SK-N-SH (cell line): ENCODE measurements at places on chromosomes 11 and 22.

DNA sequence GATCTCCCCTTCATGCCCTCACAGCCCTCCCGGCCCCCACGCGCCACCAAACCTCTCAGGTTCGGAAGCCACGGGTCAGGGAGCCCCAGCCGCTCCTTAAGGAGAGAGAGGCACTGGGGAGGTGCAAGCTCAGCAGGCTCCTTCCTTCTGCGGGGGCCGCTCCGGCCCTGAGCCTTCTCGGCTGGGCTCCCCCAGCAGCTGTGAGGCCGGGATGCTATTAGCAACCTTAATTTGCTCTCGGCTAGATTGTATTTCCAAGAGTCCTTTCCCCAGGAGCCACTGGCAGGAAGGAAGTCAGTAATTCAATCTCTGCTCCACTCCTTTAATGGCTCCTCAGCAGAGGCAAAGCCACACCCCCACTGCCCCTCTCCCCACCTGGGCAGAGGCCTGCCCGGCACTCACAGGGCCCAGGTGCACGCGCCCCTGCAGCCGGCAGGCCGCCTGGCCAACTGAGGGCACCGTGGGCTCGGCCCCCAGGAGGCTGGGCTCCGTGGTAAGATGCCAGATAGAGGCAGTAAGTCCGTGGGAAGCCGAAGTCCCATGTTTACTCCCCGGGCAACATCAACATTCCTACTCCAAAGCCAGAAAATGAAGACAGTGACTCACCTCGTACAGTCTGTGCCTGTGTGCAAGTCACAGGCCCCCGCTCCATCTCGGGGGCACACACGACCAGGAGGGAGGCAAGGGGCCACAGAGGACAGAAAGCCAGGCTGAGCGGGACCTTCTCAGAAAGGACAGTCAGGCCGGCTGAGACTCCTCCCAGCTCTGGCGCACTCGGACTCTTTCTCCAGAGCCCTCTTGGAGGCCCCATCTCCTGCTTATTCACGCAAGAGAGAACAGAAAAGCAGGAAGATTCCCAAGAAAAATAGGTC lies 5.2 kb downstream of the IGSF9B start:
- DNase-seq: peak; percentile 63

- DNase-seq: no peak
These were observed 363.5 kb downstream of the BUD13 start for GRCh38 chr11:116409238-116409637.

- DNase-seq: no peak
These were observed 4.4 kb downstream of the DCPS start for GRCh38 chr11:126308271-126308671.

DNA sequence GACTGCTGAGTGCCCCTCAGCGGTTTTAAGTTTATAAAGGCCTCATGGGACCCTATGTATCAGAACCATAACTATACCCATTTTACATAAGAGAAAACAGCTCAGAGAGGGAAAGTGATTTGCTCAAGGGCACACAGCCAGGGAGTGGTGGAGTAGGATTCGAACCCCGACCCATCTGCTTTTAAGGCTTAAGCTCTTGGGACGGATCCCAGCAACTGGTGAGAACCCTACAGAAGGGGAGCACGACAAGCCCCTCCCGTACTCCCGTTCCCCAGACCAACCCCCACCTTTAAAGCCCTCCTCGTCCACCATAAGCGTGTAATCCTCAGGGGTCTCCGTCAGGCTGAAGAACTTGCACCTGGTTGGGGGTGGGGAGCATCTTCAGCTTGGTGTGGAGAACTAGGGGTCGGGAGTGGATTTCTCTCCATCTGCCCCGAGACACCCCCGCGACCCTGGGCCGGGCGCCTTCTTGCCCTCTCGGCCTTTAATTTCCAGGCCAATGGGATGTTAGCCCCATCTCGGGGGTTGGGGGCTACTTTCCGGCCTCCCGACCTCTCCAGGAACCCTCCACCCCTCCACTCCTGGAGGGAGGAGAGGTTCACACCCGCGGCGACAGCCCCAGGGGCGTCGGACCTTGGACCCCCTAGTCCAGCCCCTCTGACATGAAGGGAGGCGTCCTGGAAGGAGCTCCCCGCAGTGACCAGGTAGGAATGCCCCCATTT lies 725 bp downstream of the CASTOR1 start:
- DNase-seq: no peak

GRCh38 chr22:44620129-44620840 lies 81.7 kb upstream of the PRR5 start:
- peak; percentile 75 for DNase-seq

DNA sequence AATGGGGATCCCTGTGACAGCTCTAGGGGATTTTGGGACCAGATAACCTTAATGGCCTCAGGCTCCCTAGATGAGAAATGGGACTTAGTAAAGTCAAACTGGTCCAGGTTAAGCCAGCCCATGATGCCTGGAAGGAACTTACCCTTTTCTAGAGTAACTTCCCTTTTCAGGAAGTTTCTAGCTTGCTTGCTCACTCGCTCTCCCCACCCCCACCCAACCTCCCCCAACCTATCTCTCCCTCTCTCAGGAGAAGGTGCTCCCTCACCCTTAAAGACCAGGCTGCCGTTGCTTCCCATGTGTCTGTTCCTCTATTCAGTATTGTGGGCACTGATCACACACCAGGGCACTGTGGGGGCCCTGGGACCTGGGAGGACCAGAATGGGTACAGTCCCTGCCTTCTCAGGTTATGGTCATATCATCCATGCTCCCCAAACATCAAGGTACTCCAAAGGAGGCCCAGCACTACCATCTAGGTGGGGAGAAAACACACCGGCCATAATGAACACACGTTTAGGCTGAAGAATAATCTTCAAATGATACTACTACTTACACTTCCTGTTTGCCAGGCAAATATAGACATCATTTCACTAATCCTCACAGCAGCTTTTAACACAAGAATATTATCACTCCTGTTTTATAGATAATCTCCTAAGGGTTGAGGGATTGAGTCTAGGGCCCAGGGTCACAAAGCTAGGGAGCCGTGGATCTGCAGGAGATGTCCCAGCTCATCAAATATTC lies 18.2 kb downstream of the KCNQ1OT1 start:
- no peak for DNase-seq

DNA sequence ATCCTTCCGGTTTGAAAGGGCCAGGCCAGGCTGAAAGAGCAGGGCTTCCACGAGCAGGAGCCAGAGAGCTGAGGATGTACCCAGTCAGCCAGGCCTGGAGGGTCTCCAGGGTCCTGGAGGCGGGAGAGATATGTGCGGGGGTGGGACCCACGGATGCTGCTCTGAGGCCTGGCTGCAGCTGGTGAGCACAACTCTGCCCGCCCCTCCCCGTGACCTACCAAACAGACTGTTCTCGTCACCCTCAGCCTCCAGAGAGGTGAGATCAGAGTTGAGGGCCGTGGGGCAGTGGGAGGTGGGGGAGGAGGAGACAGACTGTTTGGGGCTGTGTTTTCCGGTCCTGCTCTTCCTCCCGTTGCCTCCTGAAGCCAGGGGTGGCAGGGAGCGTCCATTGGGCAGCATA lies 42.2 kb downstream of the TRIOBP start:
- no peak for DNase-seq

- no peak for DNase-seq
These were observed 260.4 kb upstream of the ARHGAP20 start for GRCh38 chr11:110972640-110973039.

- peak; percentile 82 for DNase-seq
These were observed 1.5 kb downstream of the MAP6 start for GRCh38 chr11:75667255-75667830.

DNA sequence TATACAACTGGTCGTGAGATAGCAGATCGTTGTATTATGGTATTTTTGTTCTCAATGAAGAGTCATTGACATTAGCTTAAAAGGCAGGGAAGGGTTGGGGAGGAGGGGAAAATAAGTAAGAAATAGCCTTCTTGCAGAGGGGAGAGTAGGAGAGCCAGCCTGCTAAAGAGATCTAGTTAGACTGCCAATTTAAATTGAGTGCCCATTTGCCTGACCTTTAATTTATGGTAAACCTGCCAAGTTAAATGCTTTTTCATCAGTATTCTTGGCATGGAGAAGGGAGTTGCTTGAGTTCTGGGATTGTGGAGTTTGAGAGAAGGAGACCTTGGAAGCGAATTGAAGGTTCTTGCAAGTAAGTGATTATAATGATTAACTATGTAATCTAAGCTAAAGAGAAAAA lies 89.0 kb downstream of the FAM83F start:
- no peak for DNase-seq

DNA sequence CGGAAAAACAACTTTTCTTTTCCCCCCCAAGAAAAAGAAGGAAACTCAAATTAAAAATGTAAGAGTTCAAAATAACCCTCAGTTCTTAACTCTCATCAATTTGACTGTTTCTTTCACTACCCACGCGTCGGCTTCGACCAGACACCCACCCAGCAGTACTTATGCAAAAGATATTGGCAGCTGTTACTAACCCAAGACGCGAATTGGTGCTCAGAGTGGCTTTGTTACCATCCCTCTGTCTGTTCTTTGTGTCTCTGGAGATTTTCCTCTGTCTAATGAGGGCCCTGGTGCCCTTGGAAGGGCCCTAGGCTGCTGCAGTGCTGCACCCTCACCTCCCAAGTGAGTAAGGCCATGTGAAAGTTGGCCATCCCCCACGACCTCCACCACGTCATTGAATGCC lies 180.5 kb upstream of the NECTIN1 start:
- no peak for DNase-seq

- DNase-seq: no peak
These were observed 21.5 kb downstream of the ZNF280B start for GRCh38 chr22:22487059-22487458.

GRCh38 chr11:79249295-79249993 lies 191.4 kb downstream of the TENM4 start:
- no peak for DNase-seq

GRCh38 chr11:17511571-17511970 lies 32.6 kb downstream of the USH1C start:
- no peak for DNase-seq

- DNase-seq: no peak
These were observed 104.8 kb downstream of the RPL27A start for GRCh38 chr11:8787372-8787771.

DNA sequence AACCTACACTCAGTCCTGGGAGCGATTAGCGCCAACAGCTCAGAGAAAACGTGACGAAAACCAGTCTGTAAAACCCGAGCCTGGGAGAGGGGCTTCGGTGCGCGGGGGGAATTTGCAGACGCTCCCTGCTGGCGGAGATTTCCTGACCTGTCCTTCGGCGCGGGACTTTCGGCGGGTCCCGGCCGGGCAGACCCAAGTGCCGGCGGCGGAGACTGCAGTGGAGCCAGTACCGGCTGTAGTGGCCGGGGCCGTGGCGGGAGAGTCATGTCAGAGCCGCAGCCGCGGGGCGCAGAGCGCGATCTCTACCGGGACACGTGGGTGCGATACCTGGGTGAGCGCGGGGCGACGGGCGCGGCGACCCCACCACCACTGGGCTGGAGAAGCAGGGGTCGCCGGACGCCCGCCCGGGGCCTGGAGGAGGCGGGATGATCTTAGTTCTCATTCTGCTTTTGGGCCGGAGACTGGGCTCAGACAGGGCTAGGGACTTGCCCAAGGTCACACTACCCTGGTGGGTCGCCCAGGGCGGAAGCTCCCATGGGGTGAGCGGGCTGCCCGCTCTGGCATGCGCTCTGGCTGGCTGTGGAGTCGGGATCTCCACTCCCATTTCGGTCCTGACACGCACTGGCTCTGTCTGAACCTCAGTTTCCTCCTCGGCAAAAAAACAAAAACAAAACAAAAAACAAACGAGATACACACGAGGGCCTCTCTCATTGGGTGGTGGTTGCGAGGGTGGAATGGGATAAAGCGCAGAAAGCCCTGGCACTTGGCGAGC lies at the start of gene MTFP1:
Gene MTFP1, plus strand, starts transcription at position 153 of the 772 bp plus-strand sequence. Its CDS starts 112 bp downstream, at position 265.
- DNase-seq: peak; percentile 89

DNA sequence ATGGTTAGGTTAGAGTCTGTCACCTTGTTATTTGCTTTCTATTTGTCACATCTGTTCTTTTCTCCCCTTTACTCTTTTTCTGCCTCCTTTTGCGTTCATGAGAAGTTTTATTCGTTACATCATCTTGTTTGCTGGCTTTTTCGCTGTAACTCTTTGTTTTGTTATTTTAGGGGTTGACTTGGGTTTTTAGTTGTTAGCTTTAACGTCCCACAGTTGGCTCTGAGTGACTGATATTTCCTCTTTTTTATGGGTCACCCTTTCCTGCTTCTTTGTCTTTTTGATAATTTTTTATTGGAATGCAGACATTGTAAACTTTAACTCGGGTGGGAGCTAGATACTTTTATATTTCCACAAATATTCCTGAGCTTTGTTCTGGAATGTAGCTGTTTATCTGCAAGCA lies 13.3 kb upstream of the TNNT3 start:
- DNase-seq: no peak
